ENCODE measurements at places on chromosomes 3 and 15.
A peak's percentile ranks its signal among the peaks of the same experiment; 100 is the strongest.

GRCh38 chr15:65226221-65226620, 14.9 kb upstream of the CILP start:
- no peak for DNase-seq

- peak; percentile 13 for DNase-seq
These were observed 1.3 kb downstream of the PPM1M start for GRCh38 chr3:52246728-52247408.

GRCh38 chr3:172520301-172520831, 2.9 kb downstream of the TNFSF10 start:
- DNase-seq = peak; percentile 16

DNA sequence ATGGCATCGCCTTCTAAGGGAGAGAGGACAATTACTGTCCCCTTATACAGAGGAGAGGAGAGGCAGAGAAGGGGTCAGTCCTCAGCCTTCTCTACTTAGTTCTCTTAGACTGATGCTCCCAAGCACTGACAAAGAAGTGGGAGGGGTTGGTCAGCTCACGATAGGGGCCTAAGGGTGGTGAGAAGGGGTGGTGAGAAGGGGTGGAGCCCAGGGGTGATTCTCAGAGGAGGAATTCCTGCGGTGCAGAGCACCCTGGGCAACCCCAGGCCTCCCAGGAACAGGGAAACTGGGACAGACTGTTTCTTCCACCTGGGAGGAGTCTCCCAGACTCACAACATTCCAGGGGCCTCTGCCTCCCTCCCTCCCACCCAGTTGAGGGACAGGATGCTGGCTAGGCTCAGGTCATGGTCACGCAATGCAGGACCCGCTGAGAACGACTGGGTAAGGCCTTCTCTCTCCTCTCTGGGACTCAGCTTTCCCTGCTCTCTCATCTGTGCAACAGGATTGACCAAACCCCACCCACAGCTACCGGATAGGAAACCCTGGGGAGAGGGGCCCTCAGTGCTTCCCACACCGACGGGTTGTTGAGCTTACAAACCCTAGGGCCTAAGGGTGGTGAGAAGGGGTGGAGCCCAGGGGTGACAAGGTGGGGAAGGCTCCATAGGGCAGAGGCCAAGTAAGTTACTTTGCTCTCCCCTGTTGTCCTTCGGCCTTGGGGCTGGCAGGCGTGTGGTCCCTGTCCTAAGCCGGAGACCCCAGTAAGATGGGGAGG, 1.5 kb downstream of the TPRA1 start:
- peak; percentile 40 for DNase-seq

DNA sequence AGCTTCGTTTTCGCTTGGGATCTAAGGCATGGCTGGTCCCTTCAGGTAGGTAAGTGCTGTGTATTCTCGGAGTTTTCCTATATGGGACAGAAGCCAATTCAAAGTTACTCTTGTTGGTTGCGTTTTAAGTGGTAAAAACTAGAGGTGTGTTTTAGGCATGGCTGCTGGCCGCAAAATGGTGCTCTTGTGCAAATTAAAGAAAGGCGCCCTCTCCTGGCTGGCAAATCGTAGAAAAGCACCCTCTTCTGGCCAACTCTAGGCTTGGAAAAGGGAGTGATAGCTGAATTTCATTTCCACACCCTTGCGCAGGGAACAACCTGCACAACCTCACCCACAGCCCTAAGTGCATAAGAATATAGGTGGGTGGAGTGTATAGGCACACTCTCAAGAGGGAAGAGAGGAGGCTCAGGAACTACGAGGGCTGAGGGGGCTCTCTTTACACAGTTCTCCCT, 23.5 kb downstream of the DRD3 start:
- DNase-seq = peak; percentile 22

DNA sequence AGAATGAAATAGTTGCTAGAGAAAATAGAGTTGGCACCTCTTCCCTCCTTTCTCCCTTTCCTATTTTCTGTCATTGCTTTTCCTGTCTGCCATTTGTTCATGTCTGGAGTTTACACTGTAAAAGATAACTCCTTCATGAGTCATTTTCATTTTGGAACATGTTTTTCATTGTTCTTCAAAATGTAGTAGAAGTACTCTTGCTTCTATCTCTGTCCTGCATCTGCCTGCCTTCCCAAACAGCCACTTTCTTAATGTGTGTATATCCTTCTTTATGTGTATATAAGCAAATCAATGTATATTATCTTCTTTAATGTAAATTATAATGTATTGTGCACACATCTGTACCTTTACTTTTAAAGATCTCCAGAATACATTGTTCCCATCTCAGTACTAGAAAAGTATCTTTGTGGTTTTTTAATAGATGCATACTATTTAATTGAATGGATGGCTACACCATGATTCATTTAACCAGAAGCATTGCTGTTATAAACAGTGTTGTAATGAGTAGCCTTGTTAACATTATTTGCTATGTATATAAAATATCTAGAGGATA, 41.1 kb downstream of the TSC22D2 start:
- no peak for DNase-seq

GRCh38 chr3:159627229-159627628, 361.4 kb upstream of the IL12A start:
- no peak for DNase-seq

Measured in GM20000 (cell line).